ENCODE measurements at places on chromosomes 5 and 9. TPM values are rescaled to one million over a fixed set of nuclear protein-coding genes. Genes with fewer than 3 reads are reported as not detected.

GRCh38 chr9:79433703-79434102 lies 138.1 kb upstream of the TLE4 start:
- no peak for DNase-seq

- no peak for DNase-seq
Measured at GRCh38 chr5:56055287-56055686, 60.5 kb upstream of the IL6ST start.

- no peak for DNase-seq
Measured at GRCh38 chr5:159083548-159084452, 15.9 kb downstream of the EBF1 start.

GRCh38 chr5:168151041-168151440 lies 140.4 kb upstream of the WWC1 start:
- DNase-seq, result no peak

GRCh38 chr9:33388110-33388994 lies 14.0 kb downstream of the AQP7 start:
- no peak for DNase-seq

- DNase-seq, result no peak
Measured at GRCh38 chr5:115684513-115685037, 58.7 kb upstream of the TMED7 start.

- no peak for DNase-seq
Measured at GRCh38 chr5:32123058-32123805, 50.9 kb downstream of the GOLPH3 start.

- no peak for DNase-seq
Measured at GRCh38 chr9:135955934-135956801, 5.0 kb downstream of the UBAC1 start.

DNA sequence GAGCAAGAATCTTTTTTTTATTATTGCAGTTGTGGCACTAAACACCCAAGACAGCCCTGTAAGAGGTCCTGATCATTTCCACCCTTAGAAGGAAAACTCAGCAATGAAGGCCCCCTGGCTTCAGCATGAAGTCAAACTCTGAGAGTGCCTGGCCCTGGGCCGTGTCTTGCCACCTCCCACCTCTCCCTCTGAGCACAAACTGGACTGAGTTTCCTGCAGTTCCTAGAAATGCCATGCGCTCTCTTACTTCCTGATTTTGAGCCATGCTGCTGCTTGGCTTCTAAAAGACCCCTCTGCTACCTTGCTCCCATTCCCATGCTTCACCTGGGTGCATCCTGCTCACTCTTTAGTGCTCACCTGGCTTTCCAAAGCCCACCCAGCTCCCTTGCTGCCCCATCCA lies 140.4 kb upstream of the KLF9 start:
- no peak for DNase-seq

DNA sequence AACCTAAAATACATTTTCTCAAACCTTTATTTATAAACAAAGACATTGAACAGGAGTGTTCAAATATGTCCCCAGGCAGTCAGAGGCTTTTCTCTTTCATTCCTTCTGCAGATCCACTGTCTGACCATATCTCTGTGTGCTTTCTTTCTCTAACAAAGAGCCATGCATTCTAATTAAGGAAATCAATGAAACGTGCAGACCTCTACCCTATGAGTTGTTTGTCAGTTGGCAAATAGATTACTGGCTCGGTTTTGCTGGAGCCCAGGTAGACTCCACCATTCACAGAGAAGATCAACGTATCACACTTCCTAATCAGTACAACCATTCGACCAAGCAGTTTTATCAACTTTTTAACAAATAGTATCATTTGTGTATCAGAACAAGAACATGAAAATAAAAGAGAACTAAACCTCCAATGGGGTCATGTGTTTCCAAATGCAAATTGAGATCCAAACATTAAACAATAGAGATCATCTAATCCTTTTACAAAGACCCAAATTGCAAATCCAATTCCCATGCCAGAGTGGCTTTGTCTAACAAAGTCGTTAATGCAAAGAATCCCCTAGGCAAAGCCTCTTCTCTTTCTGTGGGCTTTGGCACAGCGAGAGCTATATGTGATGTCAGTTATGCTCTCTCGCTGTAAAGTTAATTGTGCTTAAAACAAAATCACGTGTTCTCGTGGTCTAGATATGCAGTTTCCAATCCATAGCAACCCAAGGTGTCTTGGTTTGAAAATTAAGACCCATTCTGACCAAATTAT lies 16.8 kb downstream of the KLF4 start:
- DNase-seq, result no peak

GRCh38 chr5:115801984-115802383 lies 14.5 kb downstream of the CDO1 start:
- DNase-seq, result no peak

- no peak for DNase-seq
Measured at GRCh38 chr5:132812781-132813598, at the start of gene SOWAHA. SOWAHA (plus strand) TSS chr5:132813302; CDS start chr5:132813622, 320 bp downstream.

DNA sequence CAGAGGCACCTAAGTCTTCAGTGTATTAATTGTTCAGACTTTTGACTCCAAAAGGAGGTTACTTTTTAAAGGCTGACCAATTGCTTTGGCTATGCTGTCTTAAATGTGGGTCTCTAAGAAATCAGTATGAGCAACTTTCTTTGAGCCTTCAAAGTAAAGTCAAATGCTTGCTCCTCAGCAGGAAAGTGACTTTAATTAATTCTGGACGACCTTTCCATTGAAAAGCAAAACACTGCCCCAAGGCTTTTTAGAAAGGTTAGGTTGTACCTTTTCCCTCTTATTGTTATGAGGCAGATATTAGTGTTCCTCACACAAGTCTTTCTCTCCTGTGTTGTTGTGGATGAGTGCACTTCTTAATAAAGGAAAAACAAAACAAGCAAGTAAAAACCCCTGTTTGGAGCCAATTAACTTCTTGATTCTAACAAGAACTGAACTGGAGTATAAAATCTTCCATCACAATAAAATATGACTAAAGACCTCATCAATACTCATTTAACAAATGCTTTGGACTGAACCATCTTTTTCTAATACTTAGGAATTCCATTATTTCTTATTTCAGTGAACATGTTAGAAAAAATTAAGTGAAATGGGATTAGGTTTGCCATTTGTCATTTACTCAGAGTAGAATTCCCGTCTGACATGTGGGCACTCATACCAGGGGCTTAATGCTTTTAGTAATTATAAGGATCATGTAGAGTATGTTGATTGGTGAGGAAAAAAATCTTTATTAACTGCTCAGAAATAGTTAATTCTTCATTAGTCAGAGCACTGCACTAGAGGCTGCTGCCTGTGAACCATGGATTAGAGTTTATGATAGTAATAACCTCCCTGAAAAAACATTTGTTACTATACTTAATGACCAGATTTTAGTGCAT lies 159.1 kb upstream of the ZNF608 start:
- no peak for DNase-seq

DNA sequence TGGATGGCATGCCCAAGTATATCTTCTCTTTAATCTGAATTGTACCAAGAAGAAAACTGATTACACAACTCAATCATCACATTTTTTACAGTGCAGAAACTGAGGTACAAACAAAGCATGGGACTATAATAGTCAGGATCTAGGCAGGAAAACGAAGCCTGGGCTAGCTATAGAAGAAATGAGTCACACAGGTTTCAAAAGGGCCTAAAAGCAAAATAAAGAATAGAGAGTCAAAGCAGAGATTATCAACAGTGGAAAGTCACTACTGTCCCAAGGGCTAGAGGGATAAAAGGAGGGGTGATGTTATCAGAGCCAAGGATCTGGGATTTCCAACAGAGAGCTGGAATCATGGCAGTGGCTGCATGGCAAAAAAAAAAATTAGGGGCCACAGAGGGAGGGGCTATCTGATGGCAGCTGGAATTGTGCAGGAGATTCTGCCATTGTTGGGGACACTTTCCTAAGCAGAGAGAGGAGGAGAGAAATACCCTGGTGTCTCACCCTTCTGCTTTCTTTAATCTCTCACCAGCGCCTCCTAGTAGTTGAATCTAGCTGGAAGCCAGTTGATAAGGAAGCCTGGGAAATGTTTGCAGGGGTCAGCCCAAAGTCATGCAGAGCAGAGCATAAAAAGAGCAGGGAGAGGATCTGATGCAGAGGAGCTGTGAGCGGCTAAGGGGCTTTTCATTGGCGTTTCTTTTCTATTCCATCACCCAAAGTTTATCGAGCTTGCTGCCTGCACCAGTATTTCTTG lies 343.2 kb downstream of the ACTL7B start:
- no peak for DNase-seq

DNA sequence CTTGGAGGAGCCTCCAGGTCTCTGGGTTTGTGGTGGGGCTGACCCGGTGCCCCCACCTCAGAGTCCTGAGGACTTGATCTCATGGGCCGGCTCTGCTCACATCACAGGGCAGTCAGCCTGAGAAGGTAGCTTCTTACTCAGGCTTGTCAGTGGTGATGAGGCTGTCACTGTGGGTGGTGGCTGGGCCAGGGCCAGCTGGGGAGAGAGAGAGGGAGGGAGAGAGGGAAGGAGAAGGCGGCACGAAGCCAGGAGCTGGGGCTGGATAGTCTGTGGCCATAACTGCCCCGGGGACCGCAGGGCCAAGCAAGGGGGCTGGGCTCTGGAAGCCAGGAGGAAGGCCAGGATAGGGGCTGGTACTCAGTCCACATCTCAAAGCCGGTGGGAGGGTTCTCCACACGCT lies 6.5 kb downstream of the NTNG2 start:
- no peak for DNase-seq

GRCh38 chr9:123620239-123620638 lies 264.2 kb downstream of the CRB2 start:
- DNase-seq, result no peak

DNA sequence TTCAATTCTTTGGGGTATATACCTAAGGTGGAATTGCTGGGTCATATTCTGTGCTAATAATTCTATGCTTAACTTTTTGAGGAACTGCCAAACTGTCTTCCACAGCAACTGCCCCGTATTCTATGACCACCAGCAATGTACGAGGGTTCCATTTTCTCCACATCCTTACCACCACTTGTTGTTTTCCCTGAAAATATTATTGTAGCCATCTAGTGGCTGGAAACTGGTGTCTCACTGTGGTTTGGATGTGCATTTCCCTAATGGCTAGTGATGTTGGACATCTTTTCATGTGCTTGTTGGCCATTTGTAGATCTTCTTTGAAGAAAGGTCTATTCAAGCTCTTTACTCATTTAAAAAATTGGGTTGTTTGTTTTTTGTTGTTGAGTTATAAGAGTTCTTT lies 30.7 kb downstream of the MSX2 start:
- no peak for DNase-seq

PCA3 gene
- not detected for total RNA-seq

PRDM9 gene
- total RNA-seq, result not detected

RHOBTB3 gene
- 160 TPM for total RNA-seq

SPINK7 gene
- not detected for total RNA-seq

TIGD6 gene
- total RNA-seq, result 4.7 TPM

LHX3 gene
- not detected for total RNA-seq

HK3 gene
- total RNA-seq, result 41.1 TPM

ANKRD18B gene
- total RNA-seq, result not detected

FAM120A gene
- 98.0 TPM for total RNA-seq
